Right forelimb (tissue), 1 donor: ENCODE measurements at places on chromosomes 7 and 10.

DNA sequence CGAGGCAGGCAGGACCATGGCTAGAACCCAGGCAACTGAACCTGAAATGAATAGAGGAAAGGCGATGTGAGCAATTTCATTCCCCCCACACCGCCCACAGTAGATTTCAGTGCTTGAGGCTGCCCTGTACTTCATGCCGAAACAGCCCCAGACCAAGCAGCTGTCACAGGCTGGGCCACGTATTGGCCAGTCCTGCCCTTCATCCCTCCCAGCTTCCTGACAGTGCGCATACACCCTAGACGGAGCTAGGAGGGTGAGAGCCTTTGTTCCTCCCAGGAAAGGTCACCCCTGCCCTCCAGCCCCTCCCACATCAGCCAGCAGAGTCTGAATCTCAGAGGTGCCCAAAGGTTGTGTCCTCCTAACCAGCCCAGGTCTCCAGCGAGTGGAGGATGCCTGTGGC, 98.8 kb downstream of the ZMIZ1 start:
- DNase-seq, result no peak

GRCh38 chr10:97796651-97797050, 24.9 kb upstream of the SFRP5 start:
- no peak for DNase-seq

DNA sequence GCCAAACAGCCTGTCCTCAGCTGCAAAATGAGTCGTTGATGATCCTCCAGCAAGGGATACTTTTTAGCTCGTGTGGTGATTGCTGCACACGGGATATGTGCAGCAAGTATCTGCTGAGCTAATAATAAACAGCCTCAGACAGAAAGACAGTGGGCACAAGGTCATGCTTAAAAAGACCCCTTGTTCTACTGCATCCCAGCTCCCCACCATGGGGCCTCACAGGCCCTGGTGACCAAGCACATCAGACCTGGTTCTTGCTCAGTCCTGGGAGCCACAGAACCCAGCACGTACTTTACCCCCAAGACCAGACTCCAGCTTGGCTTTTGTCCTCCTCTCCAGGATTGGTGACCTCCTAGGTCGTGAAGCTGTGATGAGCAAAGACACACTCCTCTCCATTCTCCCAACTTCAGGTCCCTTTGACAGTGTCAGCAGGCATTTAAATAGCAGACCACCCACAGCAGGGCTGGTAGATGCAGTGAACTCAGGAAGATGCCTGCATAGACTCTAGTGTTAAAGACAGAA, 50.5 kb downstream of the EGFR start:
- DNase-seq, result no peak

GRCh38 chr10:87507879-87508483, 3.3 kb downstream of the MINPP1 start:
- no peak for DNase-seq

DNA sequence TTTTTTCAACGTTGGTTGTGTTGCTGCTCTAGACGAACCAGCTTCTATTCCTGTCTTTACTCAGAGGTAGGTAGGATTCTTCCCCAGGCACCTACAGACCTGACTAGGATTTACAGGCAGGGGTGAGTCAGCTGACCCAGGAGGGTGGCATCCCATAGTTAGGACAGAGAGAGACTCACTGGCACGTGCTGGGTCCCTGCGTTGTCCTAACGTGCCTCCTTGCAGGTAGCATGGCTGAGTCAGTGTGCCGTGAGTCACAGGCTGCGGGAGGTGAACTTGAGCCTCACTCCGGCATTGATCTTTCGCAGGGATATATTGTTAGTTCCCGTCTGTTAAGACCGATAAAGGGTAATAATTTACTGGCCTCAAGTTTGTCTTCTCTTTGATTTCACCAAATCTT, 96.5 kb downstream of the PFKFB3 start:
- DNase-seq, result no peak

DNA sequence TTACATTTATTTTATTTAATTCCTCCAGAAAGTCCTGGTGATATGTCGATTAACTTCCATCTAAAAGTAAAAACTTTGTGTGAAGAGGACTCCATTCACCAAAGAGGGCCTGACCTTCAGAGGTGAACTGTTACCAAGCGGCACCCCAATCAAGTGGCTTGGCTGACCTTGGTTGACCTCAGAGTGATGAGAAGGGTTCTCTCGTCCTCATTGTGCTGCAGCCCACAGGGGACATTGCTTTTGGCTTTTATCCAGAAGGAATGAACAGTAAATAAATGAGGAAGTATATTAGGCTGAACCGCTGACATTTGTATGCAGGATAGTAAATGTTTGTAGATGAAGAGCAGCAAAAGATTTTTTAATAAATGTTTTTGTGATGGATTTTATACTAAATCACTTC, 172.4 kb upstream of the MKI67 start:
- DNase-seq, result no peak

- DNase-seq, result no peak
Observed at GRCh38 chr10:113899952-113900598, 45.6 kb downstream of the NHLRC2 start.

DNA sequence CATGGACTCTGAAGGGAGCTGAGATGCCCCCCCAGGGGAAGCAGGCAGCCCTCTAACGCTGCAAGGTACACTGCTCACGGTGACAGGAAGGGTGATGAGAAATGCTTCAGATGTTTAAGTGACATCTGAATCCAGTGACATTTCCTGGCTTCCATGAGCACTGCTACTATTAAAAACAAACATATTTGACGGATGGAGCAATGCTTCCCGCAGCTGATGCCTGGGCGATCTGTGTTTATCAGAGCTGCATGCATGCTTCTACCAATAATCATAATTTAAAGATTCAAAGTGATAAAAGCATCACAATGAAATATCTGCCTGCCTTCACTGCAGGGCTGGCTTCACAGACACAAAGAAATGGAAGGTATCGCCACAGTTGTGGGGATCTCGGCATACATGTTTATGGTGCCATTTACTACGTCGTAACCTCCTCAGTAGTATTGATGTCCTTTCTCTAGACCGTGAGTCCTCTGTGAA, 66.1 kb upstream of the AOAH start:
- no peak for DNase-seq

DNA sequence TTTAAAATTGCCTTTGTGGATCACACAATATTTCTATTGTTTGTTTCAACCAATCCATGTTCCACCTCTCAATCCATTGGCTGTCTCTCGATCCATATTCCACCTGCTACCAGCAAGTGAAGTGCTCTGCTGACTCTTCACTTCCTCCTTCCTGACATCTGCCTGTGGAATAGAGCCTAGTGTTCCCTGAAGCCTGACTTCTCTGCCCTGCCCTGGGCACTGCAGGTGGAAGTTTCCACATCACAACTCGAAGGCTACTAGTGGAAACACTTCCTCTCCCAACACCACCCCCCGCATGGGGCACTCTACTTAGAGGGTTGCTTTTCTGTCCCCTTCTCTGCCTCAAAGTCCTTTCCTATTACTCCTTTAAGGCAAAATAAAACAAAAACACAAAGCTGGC, 563.8 kb upstream of the IGFBP3 start:
- no peak for DNase-seq

DNA sequence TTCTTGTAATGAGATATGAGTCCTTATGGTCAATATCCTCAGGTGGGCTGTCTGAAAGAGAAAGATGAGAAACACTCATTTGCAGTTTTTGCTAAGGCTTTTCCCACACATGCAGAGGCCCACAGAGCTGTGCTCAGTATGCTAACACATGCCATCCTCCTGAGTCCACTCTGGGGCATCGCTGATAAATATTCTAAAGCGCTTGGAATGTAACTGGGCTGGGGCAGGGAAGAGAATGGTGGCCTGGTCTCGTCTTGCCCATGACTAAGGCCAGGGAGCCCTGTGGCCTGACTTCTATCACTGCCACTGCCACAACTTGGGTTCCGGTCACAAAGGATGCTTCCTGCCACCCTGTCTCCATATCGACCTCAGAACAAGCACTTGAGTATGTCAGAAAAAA, 199.7 kb upstream of the FRMD4A start:
- DNase-seq, result no peak

- DNase-seq, result no peak
Observed at GRCh38 chr7:136146925-136147324, 169.8 kb upstream of the MTPN start.

- no peak for DNase-seq
Observed at GRCh38 chr10:119849944-119850343, 22.7 kb downstream of the MCMBP start.
